ENCODE measurements at places on chromosomes 4 and X. TPM values are rescaled to one million over a fixed set of nuclear protein-coding genes. Genes with fewer than 3 reads are reported as not detected.

- peak; percentile 50 for DNase-seq
Measured at GRCh38 chrX:49282647-49283011, 13.0 kb downstream of the PPP1R3F start.

DNA sequence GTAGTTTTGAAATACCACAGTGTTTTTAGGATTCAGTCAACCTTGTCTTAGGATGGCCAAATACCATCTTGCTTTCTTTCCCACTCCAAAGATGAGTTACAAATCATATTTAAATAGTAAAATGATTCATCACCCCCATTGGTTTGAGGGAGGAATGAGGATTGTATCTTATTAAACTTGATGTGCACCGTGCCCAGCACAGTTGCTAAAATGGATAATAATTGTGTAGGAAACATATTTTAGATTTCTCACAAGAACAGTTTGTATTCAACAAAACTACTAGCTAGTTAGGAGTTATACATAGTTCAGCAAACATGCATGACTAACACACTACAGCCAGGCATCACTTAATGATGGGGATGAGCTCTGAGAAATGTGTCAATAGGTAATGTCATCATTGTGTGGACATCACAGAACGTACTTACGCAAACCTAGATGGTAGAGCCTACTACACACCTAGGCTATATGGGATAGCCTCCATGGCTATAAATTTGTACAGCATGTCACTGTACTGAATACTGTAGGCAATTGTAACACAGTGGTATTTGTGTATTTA is 245.4 kb downstream of the FBXW7 start:
- no peak for DNase-seq

DNA sequence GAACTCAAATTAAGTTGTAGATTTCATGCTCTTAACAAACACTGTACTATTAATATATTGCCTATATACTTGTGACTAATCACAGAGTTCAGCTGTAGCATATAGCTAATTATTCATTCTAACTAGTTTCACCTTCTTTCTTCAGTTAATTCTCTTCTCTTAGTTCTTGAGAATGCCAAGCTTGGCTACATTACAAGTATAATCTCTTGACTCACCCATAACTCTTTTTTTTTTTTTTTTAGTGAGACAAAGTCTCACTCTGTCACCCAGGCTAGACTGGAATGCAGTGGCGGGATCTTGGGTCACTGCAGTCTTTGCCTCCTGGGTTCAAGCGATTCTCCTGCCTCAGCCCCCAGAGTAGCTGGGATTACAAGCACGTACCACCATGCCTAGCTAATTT is 5.4 kb downstream of the KLHL5 start:
- DNase-seq = no peak

The TIMP1 gene
- 8.3 TPM for total RNA-seq

The TAF7L gene
- total RNA-seq = not detected
